ENCODE measurements at places on chromosomes 2 and 18.

DNA sequence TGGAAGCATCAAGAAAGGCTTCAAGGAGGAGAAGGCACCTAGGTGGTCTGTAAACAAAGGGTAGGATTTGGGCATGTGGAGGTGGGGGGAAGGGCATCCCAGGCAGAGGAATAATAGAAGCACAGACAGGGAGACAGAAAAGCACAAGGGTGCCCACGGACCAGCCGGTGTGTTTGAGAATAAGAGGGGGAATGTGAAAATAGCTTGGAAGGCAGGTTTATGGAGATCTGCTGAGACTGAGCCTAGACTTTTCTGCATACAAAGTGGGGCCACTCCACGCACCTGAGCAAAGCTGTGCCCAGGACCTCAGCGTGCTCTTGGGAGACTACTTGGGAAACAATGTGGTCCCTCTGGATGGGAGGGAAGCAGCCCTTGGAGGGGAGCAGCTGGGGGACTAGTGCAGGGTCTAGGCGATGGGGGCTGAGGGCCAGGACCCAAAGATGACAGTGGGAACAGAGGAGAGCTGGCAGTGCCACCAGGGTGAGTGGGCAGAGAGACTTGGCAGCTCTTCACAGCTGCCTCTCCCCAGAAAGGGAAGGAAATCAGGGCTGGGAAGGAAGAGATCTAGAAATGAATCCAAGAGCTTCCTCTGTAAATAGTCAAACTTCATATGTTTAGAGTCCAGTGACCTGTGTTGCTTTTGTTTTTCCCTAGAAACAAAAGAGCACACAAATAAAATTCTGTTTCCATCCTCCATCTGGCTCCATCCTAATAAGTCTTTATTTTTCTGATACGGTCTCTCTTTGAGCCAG, 110.7 kb upstream of the SMAD7 start:
- DNase-seq, result no peak

DNA sequence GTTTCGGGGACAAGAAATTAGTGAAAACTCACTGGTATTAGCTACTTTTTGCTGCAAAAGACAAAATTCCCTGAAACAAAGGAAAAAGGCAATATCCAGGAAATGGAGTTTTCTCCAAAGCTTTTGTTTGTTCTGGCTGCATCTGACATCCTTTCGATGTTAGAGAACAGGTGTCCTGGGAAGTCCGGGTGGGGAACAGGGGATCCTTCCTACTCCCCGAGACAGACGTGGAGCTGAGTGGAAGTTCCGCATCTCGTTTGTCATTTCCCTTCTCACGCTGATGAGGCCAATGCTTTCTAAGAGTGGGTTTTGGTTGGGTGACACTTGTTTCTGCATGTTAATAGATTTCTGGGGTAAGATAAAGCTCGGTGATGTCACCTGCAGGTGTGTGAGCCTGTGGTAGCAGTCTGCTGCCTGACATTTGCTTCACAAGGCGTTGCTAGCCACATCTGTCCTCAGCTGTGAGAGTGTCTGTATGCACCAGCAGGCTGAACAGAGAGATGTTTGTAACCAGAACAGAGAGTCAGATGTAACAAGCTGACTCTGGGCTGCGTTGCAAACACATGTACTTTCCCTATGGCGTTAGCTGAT, 125.9 kb downstream of the ACOXL start:
- DNase-seq, result peak; percentile 27

DNA sequence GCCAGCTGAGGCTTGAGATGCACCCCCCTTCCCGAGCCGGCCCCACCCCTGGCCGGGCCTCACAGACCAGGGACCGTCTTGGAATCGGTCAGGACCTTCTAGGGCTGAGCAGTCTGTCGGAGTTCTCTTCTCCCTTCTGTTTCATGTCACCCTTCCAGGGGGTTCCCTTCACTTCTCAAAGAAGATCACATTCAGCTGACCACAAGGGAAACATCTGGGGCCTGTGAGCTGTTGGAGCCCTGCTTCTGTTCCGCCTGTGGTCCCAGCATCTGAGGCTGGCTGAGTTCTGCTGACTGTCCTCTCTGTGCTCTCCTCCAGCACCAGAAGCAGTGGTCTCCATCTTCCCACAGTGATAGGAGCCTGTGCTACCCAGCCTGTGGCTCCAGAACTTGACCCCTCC, 106.5 kb downstream of the SEPTIN10 start:
- DNase-seq, result no peak

DNA sequence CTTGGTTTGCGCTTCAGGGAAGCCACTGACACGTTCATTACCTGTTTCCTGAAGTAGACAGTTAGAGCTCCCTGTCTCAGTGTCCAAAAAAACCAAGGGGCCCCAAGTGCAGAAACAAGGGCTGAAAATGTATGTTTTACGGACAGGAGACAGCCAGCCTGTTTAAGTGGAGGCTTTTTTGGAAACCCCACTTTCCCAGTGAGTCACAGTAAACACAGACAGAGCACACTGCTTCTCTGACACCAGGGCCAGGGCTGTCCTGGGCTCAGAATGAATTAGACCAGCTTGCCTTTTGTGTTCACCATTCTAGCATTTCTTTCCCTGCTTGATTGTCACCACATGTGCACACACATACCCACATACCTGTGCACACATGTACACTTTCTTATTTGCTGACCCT, 128.6 kb downstream of the SH3RF3 start:
- DNase-seq, result no peak

DNA sequence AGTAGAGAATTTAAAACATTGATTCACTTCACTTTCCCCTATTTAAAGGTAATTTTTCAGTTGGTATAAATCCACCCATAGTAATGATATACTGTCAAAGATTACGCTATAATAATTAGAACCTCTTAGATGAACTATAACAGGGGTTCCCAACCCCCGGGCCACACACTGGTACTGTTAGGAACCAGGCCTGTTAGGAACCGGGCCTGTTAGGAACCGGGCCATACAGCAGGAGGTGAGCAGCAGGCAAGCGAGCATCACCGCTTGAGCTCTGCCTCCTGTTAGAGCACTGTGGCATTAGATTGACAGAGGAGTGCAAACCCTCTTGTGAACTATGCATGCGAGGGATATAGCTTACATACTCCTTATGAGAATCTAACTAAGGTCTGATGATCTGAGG, 34.0 kb upstream of the CD302 start:
- DNase-seq, result no peak

DNA sequence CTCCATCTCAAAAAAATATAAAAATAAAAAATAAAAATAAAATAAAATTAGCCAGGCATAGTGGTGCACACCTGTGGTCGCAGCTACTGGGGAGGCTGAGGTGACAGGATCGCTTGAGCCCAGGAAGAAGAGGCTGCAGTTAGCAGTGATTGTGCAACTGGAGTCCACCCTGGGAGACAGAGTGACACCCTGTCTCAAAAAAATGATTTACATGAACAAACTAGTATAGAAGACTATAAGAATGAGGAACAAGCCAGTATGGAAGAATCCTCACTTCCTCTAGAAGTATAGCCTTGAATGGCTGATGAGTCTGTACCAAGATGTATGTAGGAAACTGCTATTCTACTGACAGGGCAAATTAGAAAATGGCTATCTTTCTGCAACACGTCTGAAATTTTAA, 10.9 kb downstream of the YES1 start:
- DNase-seq, result no peak

- no peak for DNase-seq
Measured at GRCh38 chr2:18500333-18500732, 60.1 kb downstream of the RDH14 start.

- peak; percentile 76 for DNase-seq
Measured at GRCh38 chr2:96537066-96537733, 648 bp downstream of the ARID5A start.

DNA sequence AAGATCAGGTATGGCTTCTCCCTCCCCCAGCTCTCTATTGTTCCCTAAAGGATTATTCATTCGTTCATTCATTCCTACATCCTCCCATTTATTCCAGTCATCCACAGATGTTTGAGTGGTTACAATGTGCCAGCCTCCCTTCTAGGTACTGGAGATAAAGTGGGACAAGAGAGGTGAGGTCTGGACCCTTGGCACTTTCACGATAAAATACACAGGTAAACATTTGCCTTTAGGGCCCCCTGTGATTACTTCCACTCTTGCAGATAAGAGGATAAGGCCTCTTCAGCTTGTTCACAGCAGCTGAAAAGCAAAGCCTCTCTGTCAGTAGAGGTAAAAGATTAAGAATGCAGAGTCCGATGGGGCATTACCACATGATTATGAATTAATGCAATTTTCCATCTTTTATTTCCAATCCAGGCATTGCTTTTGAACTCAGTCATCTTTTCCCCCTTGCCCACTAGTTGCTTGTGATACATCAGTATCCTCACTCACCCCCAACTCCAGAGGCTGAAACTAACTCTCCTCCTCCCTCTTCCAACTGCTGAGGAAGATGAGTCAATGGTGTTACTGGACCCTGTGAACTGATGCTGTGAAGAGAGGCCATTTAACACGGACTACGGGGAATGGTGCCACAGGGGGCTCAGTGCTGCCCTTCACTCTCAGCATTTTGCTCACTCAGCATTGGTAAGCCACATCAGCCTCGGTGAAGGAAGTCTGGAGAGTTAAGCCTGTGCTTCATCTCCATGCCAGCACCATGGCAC, 1.1 kb upstream of the DPP4 start:
- DNase-seq, result no peak

DNA sequence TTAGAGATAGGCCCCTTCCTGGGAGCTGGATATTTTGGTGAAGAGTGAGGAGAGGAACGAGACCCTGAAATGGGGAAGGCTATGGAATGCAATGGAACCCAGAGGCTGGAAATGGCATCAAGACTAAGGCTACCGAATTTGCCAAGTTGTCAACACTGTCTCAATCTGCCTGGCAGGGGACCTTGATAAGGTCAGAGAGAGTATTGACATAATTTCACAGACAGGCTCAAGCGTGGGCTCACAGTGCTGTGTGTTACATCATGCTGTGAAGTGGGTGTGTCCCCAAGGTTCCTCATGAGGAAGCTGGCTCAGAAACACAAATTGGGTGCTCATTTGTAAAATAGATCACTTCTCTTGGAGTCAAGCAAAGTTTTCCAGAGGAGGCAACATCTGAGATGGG, 51.8 kb upstream of the CYRIA start:
- no peak for DNase-seq

- no peak for DNase-seq
Measured at GRCh38 chr18:57980573-57981307, 63.3 kb upstream of the NEDD4L start.

DNA sequence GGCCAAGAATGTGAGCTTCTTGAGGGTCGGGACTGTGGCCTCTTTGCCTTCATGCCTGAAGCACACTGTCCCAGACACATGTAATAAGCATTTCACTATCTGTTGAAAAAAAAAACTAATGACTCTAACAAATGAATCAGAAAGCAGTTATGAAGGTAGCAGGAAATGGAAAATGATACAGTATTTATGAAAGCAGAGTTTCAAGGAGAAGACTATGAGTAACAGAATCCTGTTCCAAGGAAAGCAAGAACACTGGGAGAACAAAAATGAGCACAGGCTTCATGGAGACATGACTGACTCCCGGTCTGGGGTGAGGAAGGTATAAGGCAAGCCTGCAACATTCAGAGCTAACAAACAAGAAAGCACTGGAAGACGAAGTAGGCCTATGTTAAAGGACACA, 190.8 kb downstream of the RNF152 start:
- DNase-seq, result no peak

DNA sequence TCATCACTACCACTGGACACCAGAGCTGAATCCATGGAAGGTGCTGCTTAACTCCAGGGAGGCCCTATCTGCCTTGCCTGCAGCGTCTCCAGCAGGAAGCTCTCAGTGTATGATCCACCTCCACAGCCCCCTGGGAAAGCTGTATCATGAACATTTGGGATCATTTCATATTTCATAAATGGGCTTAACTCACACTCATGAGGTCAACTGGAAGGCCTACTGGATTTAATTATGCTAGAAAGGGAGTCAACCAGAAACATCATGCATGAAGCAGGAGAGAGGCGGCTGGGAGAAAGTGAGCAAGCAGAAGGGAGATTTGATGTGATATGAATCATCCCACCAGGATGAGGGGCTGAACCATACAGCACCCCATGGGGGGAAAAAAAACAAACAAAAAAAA, 537.7 kb downstream of the TNS1 start:
- no peak for DNase-seq

- DNase-seq, result no peak
Measured at GRCh38 chr2:11589316-11589940, 55.6 kb downstream of the GREB1 start.

GRCh38 chr18:70973626-70974025, 684.8 kb downstream of the SOCS6 start:
- DNase-seq, result no peak

GRCh38 chr2:228242591-228242990, 61.1 kb upstream of the SPHKAP start:
- no peak for DNase-seq

Data from stimulated activated CD8-positive, alpha-beta memory T cell treated with anti-CD3 and anti-CD28 coated beads, Interleukin-7, amount 100 ng/mL, for 1 hour (primary cell).